EH (cell line): ENCODE measurements at places on chromosomes 4 and X.

DNA sequence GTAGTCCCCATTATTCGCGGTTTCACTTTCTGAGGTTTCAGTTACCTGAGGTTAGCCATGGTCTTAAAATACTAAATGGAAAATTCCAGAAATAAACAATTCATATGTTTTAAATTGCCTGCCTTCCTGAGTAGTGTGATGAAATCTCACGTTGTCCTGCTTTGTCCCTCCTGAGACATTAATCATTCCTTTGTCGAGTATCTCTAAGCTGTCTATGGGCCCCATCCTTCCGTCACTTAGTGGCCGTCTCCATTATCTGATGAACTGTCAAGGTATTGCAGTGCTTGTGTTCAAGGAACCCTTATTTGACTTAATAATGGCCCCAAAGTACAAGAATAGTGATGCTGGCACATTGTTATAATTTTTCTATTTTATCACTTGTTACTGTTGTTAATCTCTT lies 94.8 kb downstream of the ADGRL3 start:
- DNase-seq = no peak

- DNase-seq = no peak
Observed at GRCh38 chrX:39760930-39761329, 336.8 kb downstream of the BCOR start.

GRCh38 chr4:41475402-41475801 lies 62.6 kb upstream of the LIMCH1 start:
- DNase-seq = peak; percentile 63

DNA sequence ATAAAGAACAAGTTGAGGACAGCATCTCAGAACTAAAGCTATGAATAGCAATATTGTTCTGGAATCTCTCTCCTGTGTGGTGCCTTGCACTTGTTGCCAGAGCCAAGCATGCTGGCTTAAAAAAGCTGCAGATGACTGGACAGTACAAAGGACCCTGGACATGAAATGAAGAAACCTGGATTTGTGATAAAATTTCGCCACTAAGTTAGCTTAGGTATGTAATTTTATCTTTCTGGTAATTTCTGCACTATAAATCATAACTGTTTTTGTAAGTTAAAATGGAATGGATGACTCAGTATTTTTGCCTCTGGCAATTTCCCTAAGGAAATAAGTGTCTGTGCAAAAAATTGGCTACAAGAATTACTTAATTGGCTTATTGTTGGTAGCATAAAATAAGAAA lies 317.2 kb downstream of the CAMK2D start:
- DNase-seq = peak; percentile 81

- peak; percentile 43 for DNase-seq
Observed at GRCh38 chr4:41586675-41587225, 48.8 kb downstream of the LIMCH1 start.
